ENCODE measurements at places on chromosomes 2 and 18.

DNA sequence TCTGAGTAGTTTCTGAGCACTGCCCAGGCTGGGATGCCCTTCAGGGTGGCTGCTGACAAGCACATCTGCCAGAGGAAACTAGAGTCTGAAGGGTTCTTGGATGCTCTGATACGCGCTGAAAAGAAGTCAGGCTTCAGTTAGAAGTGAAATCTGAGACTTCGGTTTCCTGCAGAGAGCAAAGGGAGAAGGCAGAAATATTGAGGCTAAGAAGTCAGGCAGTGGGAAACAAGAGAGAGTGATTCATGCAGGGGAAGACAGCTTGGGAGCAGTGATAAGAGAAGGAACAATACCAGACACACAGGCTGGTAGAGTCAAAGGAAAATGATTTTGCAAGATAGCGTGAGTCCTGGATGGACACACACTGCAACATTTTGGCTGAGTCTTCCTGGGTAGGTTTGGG lies 51.0 kb upstream of the BOD1L2 start:
- no peak for DNase-seq

DNA sequence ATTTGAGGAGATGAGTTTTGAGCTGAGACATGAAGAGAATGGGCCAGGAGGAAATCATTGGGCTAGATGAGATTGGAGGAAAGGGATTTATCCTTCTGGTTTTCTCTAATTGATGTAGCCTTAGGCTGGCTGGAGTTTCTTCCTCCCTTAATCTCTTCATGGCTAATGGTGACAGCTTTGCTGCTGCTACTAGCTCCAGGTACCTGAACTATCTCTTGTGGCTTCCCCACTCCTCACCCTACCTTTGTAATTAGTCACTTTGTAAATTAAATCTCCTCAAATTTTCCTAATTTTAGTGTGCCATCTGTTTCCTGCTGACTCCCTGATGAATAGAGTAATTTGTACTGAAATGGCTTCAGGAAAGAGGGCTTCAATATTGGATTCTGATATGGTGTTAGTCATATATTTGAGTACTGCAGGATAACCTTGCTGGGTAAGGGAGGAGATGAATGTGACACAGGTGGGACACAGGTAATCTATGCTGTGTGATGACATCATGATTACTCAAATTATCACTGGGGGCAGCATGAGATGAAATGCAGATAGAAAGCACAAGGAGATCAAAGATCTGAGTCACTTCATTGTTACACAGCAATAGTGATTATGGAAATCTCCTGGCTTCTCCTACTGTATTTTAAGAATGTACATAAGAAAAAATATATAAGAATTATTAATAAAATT lies 1134.1 kb upstream of the DDX18 start:
- DNase-seq, result no peak

DNA sequence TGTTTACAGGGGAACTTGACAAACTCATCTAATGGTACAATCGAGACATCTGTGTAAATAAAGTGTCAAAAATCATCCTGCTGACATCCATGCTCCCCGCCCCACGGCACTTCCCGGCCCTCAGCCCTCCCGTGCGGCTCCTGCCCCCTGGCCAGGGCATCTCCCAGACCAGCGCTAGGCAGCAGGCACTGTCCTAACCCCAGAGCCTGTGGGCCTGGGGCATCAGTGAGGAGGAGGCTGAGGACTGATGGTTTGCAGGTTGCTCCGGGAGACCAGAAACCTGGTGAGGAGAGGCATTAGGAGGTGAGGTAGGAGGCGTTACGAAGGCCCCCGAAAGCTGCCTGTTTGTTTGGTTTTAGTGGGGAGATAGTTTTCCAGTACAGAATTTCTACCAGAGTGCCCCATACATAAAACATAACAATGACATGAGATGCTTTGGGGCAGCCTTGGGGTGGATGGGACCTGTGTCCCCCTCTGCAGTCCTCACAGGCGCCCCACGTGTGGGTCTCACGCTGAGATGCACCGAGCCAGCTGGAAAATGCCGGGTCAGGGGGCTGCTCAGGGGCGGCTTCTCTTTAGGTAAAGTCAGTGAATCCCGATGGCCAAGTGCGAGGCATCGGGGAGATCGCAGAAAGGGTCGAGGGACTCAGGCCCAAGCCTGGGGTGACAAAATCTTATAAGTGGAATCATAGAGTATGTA lies 114.2 kb downstream of the RTP5 start:
- DNase-seq, result no peak

DNA sequence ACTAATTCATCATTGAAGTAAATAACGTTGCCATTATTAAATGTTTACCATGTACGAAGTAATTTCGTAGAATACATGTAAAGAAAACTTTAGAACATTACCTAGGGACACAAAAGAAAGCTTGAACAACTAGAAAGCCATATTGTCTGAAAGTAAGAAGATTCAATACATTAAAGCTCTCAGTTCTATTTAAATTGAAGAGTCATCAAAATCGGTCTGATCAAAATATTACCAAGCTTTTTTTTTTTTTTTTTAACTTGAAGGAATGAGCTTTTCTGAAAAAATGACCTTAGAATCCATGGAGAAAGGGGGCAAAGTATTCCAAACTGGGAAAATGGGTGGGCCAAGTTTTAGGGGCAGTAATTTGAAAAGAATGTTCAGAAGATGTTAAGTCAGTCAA lies 300.8 kb downstream of the GPD2 start:
- DNase-seq, result no peak

- DNase-seq, result no peak
These were observed 5.3 kb upstream of the MC4R start for GRCh38 chr18:60377778-60378469.
